ENCODE measurements at places on chromosomes 11 and 22.

GRCh38 chr11:64803846-64804345, 882 bp upstream of the MAP4K2 start:
- no peak for DNase-seq

DNA sequence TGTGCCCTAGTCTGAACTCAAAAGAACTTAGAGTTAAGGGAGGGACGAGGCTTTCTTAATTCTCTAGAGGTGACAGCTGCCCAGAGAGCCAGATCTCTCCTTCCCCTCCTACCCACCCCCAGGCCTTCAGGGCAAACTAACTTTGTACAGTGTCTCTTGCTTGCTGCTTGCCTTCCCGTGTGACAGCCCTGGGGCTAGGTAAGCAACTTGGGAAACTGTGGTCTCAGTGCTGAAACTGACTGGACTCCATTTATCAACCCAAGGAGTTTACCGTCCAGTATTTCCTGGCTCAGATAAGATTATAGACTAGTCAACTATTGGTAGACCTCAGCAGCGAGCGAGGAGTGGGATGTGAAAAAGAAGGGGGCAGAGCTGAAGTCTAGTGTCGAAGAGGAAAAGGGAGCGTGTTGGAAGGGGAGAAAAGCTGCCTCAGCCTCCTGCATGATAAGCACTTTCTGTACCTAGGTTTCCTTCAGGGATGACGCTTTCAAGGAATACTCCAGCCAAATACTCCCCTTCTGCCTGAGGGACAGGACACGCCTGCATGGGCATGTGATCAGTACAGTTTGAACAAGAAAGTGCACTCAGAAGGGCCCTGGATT, 43.3 kb upstream of the WEE1 start:
- DNase-seq: no peak

GRCh38 chr22:41157083-41157482, 48.0 kb upstream of the L3MBTL2 start:
- no peak for DNase-seq

DNA sequence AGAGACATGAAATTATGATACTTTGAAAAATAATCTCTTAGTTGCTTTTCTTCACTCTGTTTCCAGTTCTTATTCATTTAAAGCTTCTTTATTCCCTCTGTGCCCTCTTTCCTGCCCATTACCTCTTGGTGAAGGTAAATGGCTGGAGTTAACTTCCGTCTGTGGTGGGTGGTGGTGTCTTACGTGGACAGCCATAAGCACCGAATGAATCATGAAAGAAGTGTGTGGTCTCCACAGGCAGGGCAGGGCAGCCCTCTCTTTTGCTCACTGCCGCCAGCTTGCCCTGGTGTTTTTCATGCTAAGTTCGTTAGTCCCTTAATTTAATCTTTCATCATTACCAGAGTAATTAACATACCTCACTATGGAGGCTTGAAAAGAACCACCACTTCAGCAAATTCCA, 98.7 kb upstream of the SORL1-AS1 start:
- no peak for DNase-seq

DNA sequence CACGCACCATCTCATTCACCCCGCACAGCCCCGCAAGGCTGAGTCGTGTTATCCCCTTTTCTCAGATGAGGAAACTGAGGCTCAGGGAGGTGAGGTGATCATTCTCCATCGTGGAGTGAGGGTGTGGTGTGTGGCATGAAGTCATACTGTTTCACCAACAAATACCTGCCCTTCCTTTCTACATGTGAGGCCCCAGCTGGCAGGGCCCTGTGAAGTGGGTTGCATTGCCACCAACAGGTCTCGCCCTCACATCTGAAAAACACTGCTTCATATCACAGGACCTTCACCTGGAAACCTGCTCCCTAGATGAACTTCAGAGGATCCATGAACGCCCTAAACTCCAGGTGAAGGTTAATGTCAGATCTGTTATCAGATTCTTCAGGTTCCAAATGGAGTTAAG, 4.3 kb downstream of the SSTR3 start:
- no peak for DNase-seq

DNA sequence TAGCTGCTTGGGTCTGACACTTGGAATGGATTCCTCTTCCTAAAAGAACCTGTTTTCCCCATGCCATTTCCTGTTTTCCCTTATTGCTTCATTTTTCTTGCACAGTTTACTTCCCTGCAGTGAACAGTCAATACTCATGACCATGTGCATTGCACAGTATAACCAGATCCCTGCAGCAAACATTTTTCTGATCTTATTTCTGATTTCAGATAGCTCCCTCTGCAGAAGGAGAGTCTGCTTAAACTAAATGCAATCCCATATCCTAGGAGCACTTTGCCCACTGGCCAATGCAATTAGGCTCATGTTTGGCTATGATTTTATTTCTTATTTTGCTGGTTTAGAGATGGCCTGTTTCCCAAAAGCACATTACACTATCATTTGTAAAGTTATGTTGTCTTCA, 96.7 kb upstream of the CD44 start:
- no peak for DNase-seq

DNA sequence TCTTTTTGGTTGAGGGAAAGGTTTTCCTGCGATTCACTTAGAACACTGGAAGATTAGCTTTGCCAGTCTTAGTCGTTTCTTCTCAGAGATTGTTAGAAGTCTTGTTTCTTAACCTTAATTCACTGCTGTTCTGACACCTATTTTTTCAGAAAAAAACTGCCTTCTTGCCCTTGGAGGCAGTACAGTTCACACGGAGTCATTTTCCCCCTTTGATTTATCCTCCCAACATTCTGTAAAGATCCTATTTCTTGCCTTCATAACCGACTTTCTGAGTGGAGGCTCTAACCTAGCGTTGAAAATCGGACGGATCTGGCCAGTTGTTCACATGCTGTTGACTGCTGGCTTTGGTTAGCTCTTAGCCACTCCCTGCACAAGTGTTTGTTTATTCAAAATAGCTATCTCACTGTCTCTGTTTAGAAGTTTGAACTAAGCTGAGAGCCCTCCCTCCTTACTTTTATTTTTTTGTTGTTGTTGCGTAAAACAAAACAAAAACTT, 737 bp downstream of the BCL2L13 start:
- DNase-seq: no peak

- no peak for DNase-seq
Observed at GRCh38 chr11:65778431-65778900, 2.3 kb downstream of the AP5B1 start.

DNA sequence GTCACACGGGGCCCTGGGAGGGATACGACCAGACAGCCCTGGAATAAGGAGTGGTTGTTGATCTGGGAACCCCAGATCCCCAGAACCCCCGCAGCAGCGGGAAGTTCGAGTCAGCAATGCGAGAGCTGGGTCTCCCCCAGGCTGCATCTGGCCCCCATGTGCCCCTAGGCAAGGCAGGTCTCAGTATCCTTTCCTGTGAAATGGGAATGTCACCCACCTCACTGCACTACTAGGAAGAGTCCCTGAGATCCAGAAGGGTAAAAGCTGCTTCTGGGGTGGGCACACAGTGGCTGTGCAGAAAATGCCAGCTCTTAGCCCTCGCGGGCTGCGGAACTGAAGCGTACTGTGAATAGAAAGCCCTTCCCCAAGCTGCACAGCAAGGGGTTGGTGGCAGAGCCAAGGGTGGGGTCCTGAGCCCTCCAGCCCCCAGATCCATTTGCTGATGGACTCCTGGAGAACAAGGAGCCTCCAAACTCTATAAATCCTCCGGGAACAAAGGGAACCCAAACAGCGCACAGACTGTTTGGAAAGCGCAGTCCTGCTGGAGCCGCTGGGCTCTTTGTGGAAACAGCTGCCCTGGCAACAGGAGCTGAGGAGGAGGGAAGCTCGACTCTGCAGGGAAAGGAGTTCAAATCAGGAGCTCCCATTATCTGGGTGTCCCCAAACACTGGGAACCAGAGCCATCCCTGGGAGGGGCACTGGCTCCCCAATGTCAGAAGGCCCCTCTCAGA, 68.2 kb upstream of the SHISAL1 start:
- no peak for DNase-seq

DNA sequence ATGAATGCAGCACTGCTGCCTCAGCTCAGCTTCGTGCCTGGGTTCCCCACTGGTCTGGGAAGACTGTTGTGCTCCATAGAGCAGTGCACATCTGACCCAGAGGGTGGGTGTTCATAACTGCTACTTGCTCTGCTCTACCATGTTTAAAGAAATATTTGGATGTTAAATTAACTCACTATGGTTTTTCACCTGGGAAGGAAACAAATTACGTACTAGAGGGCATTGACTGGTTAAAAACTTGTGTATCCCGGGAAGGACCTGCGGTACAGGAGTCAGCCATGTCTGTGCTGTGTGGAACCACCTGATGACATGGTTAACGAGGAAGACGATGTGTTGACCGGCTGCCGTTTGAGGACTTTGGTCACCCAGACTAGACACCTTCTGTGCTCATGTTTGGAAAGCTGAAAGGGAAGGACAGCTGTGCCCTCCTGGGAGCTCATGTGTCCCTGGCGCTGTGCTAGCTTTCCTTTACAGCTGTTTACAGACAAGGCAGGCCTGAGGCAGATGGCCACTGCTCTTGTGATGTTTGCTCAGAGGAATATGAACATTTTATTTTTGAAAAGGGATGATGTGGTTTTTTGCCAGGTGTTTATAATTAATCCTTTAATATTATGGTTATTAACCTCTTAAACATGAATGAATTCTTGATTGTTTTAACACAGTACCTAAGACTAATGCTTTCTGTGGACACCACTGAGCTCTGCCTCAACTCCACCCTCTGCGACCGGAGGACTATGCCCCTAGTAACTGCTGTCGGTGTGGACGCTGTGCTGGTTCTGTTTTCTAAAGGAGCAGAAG, 14.3 kb upstream of the AIFM3 start:
- no peak for DNase-seq

- peak; percentile 40 for DNase-seq
Observed at GRCh38 chr22:29156507-29156906, 49.2 kb upstream of the EMID1 start.

DNA sequence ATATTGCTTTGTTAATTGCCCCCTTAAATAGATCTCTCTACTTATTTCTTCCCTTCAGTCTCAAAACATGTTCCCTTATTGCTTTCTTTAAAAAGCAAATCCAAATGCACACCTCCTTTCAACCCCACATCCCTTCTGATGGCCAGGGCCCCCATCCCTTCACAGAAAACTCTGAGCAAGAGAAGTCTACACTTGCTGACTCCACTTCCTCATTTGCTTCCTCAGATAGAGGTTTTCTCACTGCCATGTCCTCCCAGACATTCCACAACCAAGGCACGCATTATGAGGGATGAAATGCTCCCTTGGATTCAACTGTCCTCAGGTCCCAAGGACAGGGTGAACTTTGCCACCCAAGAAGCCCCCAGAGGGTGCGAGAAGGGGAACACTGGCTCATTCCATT, 43.1 kb downstream of the CSNK2A3 start:
- DNase-seq: no peak

- DNase-seq: peak; percentile 66
Observed at GRCh38 chr11:16806791-16807190, 68.3 kb downstream of the C11orf58 start.

DNA sequence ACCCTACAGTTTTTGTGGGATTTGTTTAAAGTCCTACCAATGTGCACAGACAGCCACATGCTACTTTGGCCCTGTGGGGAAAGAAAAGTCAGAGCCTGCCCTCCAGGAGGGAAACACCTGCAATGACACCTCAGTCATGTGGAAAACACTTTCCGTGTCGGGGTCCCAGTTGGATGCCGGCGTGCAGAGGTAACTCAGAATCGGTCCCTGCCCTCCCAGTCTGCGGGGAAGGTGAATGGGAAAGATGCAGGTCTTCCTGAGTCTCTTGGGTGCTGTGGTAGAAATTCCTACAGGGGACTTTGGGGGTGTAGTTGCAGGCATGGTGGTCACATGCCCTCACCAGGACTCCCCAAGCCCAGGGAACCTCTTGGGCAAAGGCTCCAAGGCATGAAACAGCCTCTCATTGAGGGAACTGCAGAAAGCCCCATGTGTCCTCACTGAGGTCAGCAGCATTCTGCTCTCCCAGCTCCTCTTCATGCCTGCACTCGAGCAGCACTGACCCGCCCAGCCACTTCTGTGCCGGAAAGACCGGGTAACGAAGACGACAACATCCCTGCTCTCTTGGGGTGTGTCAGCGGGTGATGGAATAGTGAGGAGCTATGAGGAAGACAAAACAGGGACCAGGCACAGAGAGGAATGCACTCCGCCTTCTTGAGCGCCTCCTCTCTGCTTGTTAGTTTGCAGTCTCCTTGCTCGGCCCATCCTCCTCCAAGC, 4.7 kb downstream of the RIBC2 start:
- DNase-seq: no peak

- DNase-seq: no peak
Observed at GRCh38 chr11:34823197-34823596, 93.0 kb downstream of the APIP start.

DNA sequence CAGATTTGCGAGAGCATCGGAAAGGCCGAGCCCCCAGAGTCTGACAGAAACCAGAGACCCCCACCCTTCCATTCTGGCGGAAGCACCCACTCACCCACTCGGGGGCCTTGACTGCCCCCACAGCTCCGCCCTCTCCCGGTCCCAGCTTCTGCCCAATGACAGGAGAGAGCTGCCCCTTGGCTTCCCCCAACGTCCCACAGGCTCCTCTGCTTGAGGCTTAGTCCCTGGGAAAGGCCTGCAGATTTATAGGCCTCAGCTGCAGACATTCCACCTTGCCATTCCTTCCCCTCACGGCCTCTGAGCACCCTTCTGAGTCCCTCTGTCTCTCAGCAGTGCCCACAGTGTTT, 125.0 kb upstream of the NCAM1 start:
- no peak for DNase-seq

DNA sequence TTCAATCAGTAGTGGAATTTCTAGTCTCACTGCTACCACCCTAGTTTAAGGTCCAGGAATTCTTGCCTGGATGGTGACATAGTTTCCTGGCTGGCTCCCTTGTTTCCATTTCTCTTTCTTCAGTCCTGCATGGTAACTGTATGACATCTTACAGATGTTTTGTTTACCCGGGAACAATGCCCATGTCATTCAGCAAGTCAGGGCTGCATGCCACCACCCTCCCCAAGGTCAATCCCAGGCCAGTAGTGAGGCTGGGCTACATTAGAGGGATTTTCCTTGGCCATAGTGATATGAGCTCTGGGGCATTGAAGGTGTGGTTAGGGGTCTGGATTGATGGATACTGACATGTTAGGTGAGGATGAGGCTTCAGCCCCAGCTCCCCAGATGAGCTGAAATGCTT, 114.9 kb upstream of the E2F8 start:
- no peak for DNase-seq

DNA sequence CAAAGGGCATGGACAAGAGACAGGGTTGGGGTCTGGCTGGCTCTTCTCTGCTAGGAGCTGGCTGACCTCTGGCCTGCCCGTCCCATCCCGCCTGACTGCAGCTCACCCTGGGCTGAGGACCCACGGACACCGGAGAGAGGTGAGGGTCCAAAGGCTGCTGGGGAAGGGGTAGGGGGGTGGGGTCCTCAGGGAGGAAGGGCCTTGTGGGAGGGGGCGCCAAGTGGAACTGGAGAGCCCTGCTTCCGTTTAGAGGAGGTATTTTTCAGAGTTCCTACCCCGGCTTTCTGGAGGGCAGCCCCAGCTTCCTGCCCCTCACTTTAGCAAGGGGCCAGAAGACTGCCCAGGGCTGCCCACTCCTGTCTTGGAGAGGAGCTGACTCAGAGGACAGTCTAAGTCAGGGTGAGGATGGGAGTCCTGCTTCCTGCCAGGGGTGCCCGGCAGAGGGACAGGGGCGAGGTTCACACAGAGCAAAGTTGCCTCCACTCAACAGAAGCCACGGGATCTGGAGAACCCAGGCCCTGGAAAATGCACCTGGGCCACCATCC, 7.1 kb downstream of the LARGE2 start:
- DNase-seq: no peak

- DNase-seq: no peak
Observed at GRCh38 chr11:89516496-89516895, 25.3 kb upstream of the NOX4 start.
